RWPE1 (cell line): ENCODE measurements at places on chromosomes 13 and 19.

DNA sequence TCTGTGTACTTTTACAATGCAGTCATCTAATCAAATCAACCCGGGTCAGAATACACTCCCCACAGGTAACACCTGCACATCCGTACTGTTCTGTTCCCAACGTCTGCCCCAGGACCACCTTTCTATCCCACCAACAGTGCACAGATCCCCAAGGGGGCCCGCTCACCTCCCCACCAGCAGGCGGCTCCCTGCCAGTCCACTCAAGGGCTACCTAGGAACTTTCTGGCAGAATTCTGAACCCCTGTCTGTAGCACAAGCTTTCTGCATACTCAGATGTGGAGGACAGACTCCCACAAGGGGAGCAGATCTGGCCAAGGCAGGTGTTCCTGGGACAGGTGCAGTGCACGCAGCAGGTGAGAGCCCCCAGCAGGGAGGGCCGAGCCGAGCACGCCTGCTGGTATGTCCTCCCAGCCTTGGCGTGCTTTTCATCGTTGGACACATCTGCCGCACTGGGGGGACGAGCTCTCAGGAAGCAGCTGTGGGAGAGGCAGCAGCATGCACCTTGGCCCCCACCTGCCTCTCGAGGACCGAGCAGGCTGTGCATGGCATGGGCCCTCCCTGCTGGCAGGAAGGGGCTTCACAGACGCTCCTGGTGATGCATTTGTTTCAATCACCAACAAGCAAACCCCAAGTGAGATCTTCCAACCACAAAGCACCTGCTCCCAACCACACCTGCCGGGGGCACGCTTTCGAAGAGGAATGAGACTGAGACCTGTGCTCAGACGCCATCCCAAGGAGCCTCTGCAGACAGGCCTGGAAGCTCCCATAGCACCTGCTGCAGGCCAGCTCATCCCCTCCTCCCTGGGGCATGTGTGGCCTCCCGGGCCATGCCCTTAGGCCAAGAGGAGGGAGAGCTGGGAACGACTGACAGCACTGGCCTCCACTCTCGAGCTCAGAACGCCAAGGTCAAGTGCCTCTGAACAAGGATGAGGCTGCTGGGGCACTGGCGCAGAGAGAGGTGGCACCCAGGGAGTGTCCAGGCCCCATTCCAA, 35.9 kb downstream of the RAB20 start:
- no peak for DNase-seq

DNA sequence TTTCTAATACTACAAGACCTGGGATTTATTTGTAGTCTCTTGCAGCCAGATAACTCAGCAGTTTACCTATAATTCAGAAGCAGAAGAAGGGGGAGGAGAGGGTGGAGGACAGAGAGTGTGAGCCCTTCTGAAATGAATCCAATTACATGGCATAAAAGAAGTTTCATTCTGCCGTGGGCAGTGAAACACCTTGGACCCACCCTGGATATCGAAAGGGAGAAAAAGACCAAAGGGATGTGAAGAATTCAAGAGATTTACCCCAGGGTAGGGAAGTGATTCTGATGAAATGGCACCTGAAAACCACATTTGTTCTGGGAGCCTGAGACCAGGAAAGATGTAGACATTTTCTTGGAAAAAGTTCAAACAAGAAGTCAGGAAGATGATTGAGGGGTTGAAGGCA, 140.9 kb downstream of the NDFIP2 start:
- peak; percentile 12 for DNase-seq

- no peak for DNase-seq
Measured at GRCh38 chr13:51997641-51998330, 13.5 kb downstream of the ATP7B start.

GRCh38 chr13:87671031-87671752, at the start of gene SLITRK5:
SLITRK5 (plus strand) TSS chr13:87671371; CDS start chr13:87675389, 4,018 bp downstream.
- DNase-seq, result peak; percentile 49

DNA sequence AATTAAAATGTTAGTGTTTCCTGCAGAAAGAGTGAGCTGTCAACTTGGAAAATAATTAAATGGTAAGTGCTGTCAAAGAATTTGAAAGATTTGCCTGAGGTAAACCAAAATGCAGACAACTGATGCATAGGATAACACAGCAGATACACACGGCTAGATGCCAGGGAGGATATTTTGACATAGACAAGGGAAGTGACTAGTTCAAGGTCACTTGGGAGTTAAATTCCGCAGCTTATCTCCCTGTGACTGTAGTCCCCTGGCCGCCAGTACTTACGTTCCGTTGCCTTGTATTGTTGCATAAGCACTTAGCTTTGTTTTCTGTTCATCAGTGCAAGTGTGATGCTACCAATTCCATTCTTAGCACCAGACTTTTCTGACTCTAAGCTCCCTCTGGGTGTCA, 247.3 kb upstream of the MAB21L1 start:
- DNase-seq, result no peak

GRCh38 chr13:113374511-113375175, 10.7 kb upstream of the GRTP1 start:
- DNase-seq, result no peak

- DNase-seq, result no peak
Measured at GRCh38 chr19:50551715-50552187, 16.5 kb downstream of the LRRC4B start.

- DNase-seq, result no peak
Measured at GRCh38 chr13:66558506-66558905, 671.6 kb downstream of the PCDH9 start.

DNA sequence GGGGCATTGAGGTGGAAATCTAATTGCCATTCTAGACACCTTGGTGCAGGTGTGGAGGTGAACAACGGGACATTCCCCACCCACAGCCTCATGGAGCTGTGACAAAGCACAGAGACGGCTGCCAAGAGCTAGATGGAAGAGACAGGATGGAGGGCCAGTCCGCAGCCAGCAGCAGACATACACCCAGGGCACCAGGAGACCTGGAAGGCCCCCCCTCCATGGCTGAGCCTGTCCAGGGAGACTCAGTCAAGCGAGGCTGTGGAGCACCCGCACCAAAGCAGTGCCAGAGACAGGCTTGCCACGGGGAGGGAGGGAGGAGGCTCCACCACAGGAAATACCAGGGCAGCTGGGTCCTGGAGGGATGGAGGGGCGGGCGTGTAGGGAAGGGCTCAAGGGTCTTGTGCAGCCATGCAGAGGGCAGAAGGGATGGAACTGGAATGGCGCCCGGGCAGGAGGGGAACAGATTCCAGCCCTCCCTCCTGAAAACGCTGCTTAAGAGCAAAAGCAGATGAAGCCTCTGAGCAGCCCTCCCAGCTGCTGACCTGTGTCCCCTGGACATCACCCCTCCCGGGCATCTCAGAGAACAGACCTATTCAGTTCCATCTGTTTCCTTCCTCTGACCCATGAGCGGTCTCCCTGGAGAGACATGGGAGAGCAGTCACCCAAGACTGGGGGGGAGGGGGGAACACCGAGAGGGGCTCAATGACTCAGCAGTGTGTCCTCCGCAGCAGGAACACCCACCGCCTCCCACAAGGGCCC, 14.4 kb downstream of the EPS15L1 start:
- no peak for DNase-seq

DNA sequence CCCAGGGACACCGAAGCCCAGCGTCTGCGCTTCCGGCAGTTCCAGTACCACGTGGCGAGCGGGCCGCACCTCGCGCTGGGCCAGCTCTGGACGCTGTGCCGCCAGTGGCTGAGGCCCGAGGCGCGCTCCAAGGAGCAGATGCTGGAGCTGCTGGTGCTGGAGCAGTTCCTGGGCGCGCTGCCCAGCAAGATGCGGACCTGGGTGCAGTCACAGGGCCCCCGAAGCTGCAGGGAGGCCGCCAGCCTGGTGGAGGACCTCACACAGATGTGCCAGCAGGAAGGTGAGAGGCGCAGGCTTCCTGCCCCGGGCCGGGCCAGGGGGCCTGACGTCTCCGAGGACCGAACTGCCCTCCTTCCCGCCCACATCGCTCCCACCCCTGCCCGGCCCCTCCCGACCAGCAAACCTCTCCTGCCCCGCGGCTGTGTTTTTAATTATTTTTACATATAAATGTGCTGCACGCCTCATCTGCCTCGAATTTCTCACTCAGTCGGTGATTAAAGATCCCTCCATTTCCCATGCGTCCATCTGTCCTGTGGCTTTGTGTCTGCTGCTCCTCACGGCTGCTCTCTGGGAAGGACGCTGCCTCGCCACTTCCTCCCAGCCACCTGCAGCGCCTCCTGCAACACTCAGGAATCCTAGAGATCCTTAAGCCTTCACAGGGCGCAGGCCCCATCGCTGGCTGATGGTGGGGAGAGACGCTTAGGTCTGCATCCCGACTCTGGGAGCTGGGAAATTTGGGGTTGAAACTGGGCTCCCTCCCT, 4.3 kb downstream of the ZSCAN1 start:
- DNase-seq, result no peak

DNA sequence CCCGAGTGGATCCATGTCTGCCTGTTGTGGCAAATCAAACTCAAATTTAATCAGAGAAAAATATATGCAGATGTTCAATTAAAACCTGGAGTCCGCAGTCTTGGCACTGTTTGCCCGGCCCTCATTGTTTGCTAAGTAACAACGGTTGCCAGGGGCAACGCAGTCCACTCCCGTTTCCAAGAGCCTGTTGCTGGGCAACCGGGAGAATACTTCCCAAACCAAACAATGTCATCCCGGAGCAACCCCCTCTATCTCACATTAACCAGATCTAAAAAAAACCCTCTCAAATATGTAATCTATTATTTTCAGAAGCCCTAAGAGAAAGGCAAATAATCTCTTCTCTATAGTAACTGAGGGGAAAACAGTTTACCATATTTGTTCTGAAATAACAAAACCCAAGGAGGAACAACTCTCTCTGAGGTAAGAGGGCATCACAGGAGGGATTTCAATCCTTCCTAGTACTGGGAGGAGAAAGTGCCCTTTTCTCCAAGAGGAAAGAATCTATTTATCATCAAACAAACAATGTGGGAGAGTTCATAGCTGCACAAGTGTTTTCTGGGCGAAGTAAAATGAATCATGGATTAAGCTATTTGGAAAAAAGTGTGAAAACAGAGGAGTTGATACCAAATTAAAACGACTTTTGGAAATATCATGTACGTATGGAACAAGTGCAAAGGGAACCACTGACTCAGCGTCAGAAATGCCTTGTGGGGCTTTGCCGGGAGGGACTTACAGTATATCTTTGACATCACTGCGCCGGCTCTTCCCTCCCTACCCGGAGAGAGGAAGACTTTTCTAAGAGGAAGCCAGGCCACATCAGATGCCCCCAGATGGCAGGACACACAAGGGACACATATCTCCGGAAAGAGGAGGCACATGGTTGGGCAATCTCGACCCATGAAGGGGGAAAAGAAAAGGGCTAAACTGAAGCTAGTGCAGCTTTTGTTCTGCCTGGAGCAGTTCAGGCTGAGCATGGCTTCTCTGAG, 43.3 kb downstream of the RFX2 start:
- peak; percentile 85 for DNase-seq

- no peak for DNase-seq
Measured at GRCh38 chr13:33229446-33230177, 55.9 kb downstream of the STARD13 start.

GRCh38 chr13:33855371-33855895, 37.5 kb downstream of the RFC3 start:
- no peak for DNase-seq

GRCh38 chr13:111492341-111492950, 172.0 kb downstream of the TEX29 start:
- no peak for DNase-seq

- no peak for DNase-seq
Measured at GRCh38 chr13:47184321-47184720, 287.5 kb upstream of the HTR2A start.

GRCh38 chr19:16514383-16515019, 18.3 kb downstream of the C19orf44 start:
- no peak for DNase-seq

GRCh38 chr19:18746401-18747325, 44.4 kb downstream of the COMP start:
- DNase-seq, result no peak

DNA sequence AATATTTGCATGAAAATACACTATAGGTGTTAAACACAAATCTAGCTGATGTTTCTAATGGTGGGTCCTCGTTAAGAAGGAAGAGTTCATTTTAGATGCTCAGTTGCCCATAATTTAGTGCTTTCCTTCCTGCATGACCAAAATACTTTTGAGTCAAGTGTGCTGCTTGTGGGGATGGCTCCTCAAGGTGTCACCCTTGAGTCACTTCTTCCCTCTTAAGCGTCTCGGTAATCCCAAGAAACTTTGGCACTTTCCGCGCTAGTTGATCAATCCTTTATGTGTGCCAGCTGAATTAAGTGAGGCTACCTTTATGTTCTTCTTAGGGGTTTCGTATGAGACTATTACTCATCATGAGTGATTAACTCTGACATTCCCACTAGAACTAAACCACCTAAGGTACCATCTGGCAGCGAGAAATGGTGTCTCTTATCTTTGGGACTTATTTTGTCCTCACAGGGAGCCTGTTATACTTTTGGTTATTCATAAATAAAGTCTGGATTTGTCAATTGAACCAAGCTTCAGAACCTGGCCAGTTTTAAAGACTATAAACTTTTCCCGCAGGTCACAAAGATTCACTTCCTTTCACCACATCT, 106.8 kb downstream of the NHLRC3 start:
- DNase-seq, result peak; percentile 65

GRCh38 chr13:29310806-29311205, 284.7 kb downstream of the SLC7A1 start:
- no peak for DNase-seq
